ENCODE measurements at places on chromosomes 2 and 18.

GRCh38 chr2:107719141-107719540, 107.6 kb upstream of the RGPD4 start:
- no peak for DNase-seq

DNA sequence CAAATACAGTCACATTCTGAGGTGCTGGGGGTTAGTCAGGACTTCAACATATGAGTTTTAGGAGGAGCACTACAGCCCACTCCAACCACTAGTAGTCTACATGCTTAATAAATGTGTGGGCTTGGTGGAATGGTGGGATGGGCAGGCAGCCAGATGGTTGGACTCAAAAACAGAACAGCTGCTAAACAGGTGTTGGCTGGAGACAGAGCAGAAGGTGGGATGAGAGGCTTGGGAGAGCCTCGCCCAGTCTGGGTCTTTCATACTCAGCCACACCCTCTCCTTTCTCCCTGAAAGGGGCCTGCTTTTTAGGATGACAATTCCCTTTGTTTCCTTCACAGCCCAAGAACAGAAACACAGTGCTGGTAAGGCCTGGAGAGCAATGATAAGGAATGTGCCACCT, 143.9 kb upstream of the KLHL29 start:
- no peak for DNase-seq

- DNase-seq: no peak
Observed at GRCh38 chr2:25297738-25298137, 44.0 kb downstream of the DNMT3A start.

DNA sequence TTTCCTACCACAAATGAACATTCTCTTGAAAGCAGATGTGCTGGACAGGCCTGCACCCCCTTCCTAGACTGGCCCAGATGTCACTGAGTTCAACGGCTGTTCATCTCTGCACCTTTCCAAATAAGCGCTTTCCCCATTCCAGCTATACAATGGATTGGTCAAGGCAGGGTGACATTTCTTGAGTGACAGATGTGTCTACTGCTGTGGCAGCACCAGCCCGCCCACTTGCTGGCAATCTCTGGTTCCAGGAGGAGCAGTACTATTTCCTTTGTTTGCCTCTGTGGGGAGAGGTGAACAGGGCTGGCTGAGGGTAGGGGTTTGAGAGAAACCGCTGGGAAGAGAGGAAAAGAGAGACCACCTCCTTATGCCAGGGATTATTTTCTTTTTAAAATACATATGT, 269.5 kb upstream of the POU3F3 start:
- no peak for DNase-seq
